ENCODE measurements at places on chromosomes 12 and 14.

DNA sequence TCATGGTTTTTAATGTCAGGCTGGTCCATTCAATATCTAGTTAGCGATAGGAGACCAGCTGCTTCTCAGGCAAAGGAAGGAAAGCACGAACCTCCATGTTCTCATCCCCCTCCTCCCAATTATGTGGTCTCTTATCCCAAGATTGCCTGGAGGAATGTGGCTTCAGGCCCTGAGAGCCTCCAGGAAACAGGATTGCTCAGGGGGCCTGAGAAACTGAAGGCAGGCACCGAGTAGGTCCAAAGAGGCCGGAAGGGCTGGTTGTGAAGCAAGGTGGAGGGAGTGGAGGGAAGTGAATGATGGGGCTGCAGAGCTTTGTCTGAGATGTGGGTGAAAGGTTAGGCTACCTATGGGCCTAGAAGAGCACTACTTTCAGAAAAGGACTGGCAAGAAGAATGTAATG, 188.2 kb upstream of the DDHD1 start:
- DNase-seq: no peak

DNA sequence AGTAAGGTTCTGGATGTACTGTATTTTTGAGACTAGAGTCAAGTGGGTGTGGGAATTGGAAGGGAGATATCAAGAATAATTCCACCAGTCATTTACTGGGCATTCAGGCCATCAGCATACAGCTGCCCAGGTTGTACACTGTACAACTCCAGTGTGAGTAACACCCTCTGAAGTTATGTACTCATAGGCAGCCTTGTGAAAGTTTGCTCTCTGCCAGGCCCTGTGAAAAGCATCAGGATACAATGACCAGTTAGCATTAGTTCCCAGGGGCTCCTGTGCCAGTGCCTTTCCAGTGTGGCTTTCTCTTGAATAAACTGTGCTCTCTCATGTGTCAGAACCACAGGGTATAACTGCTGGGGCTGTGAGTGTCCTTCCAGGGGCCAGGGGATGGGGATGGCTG, 89.7 kb downstream of the LGMN start:
- DNase-seq: no peak

- DNase-seq: no peak
These were observed 171.6 kb downstream of the DPF3 start for GRCh38 chr14:72722201-72722785.

DNA sequence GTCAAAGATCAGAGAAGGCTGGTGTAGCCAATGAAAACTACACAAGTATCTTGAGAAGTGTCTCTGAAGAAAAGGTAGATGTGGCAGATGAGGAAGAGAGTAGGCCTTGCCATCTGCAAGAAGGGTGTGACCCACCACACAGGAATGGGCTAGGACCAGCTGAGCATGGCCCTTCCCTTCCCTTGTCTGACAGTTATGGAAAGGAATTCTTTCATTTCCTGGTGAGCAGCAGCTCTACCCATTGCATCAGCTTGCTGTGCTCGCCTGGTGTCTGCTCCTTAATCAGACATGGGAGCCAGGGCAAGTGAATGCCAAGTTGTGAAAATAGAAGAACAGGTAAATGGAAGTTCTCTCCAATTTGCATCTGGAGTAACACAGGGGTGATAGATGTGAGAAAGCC, 145.2 kb upstream of the KRR1 start:
- DNase-seq: no peak

DNA sequence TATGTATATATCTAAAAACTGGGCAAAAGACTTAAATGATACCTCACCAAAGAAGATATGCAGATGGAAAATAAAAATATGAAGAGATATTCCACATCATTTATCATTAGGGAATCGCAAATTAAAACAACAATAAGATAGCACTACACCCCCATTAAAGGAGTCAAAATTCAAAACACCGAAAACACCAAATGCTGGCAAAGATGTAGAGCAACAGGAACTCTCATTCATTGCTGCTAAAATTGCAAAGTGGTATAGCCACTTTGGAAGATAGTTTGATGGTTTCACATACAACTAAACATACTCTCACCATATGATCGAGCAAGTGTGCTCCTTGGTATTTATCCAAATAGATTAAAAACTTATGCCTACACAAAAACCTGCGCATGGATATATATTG, 131.5 kb upstream of the BCL2L14 start:
- no peak for DNase-seq

GRCh38 chr12:65570451-65571130, 253.7 kb upstream of the HMGA2 start:
- DNase-seq: no peak
